ENCODE measurements at places on chromosomes 5 and 9.

DNA sequence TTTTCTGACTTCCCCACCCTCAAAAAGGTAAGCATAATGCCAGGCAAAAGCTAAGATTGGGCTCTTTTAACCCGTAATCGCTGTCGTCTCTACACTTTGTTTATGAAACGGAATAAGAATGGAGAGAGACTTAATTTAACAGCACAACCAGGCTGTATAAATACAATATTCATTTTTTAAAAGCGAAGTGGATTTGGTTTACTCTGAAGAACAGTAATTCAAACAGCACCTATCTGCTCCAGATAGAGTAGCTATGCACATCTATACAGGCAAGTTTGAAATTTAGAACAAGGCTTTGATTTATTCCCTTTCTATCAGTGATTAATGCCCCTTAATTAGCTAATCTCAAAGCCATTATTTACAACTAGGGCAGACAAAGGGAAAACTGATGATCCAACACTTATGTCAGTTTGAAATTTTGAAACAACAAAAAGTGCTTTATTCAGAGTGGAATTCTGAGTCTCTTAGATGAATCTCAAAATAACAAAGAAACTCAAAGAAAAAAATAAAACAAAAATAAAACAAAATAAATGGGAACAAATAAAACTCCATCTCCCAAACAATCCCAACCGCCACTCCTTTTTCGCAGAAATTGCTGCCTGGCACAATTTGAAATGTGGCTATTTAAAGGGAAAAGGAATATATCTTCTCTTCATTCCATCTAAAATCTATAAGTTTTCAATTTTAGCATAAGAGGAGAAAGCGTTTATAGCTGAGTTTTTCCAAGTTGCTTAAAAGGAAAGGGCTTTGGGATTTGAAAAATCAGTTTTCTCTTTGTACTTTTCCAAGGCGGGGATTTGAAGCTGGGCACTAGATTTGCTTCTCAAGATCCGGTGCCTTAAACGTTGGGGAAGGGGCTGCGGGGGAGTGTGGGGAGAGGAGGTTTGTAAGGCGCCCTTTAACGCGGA is 298.6 kb downstream of the PARP8 start:
- DNase-seq = no peak

DNA sequence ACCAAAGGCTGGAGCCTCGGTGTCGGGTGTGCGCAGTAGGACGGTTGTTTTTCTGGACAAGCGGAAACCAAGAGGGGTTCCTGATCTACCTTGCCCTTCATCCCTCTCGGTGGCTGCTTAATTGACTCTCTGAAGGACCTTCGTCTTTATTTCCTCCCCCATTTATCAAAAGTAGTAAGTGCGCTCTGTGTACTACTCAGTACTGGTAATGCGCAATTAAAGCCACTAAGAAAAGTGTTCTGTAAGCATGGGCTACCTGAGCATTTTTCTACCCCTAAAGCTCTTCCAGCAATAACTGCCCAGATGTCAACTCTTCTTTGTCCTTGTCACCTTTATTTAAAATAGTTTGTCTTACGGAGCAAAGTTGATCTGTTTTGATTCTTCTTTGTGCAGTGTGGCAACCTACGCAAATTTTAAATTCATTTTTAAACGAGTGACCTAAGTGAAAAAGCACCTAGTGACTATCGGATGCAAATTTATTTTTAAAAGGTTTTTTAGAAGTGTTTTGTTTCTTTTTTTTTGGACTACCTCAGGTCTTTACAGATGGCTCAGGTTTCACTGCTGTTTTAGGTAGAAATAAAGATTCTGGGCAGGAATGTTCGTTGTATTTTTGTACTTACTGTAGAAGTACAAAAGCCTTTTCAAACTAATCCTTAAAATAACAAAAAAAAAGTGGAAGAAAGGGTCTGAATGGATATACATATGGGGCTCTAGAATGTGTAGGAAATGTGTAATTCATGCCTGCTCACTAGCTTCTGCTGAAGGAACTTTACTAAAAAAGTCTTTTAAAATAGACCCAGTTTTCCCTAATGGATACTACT is 2.0 kb downstream of the JMY start:
- DNase-seq = no peak

GRCh38 chr5:52983731-52984636 is 5.2 kb upstream of the ITGA2 start:
- DNase-seq = no peak

- DNase-seq = peak; percentile 58
Measured at GRCh38 chr5:159106569-159107282, 7.0 kb upstream of the EBF1 start.

DNA sequence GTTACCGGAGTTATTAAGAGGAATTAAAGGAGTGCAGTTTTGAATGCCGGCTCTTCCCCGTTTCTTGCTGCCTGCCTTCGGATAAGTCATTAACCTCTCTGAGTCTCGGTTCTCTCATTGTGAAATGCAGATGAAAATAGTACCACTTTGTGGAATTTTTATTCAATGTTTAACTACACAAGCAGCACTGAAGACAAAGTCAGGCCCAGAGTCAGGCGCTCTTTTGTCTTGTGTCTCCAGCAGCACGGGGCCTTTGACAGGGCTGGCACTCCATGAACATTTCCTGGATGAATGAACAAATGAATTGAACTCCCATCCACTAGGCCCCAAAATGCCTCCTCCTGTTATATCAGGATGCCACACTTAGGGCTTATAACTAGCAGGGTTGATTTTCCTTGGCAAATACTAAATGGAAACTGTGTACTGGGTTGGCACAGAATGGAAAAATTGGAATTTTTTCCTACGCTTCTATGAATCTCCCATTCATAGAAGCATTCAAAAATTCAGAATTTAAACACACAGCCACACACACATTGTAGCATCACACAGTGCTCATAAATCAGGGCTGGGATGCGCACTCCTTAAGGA is 332.8 kb downstream of the MLLT3 start:
- DNase-seq = no peak

DNA sequence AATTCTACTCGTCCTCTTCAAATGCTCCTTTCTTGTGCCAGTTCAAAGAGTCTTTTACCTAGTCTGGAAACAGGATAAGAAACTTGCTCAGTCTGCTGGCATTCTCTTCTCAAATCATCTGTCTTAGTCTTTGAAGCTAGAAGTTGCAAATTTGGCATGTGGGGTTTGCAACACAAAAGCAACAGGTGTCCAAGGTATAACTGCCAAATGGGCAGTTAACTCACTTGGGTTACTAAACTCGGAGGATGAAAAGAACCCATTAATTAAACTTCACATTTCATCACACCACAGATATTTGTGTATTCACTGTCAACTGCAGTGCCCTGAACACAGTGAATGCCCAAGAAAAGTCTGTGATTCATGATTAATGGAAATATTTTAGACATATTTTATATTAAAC is 108.0 kb upstream of the TARS1 start:
- no peak for DNase-seq

DNA sequence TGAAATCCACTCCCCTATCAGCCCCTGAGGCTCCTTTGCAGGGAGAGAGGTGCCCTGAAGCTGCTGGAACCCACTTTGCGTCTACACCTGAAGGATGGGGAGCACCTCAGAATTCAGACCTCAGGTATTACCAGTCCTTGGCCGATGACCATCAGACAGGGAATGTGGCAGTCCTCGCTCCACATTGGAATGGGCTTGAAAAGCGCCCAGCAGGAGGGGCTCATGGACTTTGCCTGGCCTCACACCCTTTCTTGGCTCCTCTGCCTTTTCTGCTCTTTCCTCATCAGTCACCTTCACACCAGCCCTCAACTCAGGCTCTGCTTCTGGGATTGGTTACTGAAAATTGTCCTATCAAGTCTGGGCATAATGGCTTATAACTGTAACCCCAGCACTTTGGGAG is 83.9 kb downstream of the BARX1 start:
- DNase-seq = no peak

- no peak for DNase-seq
Measured at GRCh38 chr9:110143950-110144545, 63.9 kb downstream of the C9orf152 start.

- no peak for DNase-seq
Measured at GRCh38 chr9:110355911-110356310, 18.2 kb upstream of the TXNDC8 start.

- DNase-seq = no peak
Measured at GRCh38 chr5:14268738-14269137, 125.6 kb downstream of the TRIO start.

DNA sequence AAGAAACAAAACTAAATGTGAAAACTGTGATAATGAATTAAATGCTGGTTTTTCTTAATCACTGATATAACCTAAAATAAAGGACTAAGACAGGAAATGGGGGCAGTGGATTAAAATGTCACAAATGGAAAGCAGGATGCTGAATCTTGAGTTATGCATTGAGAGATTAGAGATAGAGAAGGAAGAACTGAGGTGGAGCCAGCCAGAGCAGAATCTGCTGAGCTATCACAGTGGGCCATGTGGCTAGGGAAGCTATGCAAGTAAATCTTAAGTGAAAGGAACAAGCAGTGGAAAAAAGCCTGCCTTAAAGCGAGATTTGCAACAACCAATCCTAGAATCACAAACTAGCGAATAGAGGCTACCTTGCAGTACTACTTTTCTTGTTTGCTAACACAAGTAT is 188.5 kb upstream of the RASA1 start:
- no peak for DNase-seq

DNA sequence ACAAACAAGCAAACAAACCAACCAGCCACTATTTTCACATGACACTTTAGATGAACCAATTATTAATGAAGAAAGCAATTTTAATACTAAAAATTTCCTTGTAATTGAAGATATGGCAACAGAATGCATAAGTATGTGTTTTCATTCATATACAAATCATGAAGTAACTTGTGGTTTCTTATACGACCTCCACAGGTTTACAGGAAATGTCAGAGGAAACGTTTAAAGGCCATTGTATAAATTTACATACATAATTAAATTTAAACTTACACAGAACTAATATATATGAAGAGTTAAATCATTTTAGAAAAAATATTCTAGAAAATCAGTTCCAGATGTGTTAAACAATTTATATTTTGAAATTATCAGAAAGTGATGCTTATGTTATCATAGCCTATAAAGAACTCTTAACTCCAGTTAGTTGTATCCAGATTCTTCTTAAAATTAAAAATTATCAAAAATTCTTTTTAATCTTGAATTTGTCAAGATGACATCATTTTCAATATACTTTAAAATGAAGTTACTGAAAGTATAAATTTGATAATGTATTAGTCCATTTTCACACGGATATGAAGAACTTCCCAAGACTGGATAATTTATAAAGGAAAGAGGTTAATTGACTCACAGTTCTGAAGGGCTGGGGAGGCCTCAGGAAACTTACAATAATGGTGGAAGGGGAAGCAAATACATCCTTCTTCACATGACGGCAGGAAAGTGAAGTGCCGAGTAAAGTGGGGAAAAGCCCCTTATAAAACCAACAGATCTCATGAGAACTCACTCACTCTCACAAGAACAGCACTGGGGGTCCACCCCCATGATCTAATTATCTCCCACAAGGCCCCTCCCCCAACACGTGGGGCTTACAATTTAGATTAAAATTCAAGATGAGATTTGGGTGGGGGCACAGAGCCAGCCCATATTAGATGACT is 192.0 kb downstream of the PIK3R1 start:
- DNase-seq = no peak

GRCh38 chr5:83720836-83721537 is at the start of gene HAPLN1:
HAPLN1 (minus strand) TSS chr5:83720855; CDS start chr5:83673523, 47,332 bp downstream.
- no peak for DNase-seq

- no peak for DNase-seq
Measured at GRCh38 chr9:36976371-36977030, 57.6 kb downstream of the PAX5 start.

- DNase-seq = no peak
Measured at GRCh38 chr5:137122558-137122957, 376.6 kb downstream of the SPOCK1 start.

- no peak for DNase-seq
Measured at GRCh38 chr5:8981016-8981415, 564.9 kb downstream of the SEMA5A start.

GRCh38 chr5:82749461-82749820 is 327.8 kb downstream of the TMEM167A start:
- no peak for DNase-seq

- no peak for DNase-seq
Measured at GRCh38 chr5:40171971-40172370, 507.7 kb upstream of the PTGER4 start.

DNA sequence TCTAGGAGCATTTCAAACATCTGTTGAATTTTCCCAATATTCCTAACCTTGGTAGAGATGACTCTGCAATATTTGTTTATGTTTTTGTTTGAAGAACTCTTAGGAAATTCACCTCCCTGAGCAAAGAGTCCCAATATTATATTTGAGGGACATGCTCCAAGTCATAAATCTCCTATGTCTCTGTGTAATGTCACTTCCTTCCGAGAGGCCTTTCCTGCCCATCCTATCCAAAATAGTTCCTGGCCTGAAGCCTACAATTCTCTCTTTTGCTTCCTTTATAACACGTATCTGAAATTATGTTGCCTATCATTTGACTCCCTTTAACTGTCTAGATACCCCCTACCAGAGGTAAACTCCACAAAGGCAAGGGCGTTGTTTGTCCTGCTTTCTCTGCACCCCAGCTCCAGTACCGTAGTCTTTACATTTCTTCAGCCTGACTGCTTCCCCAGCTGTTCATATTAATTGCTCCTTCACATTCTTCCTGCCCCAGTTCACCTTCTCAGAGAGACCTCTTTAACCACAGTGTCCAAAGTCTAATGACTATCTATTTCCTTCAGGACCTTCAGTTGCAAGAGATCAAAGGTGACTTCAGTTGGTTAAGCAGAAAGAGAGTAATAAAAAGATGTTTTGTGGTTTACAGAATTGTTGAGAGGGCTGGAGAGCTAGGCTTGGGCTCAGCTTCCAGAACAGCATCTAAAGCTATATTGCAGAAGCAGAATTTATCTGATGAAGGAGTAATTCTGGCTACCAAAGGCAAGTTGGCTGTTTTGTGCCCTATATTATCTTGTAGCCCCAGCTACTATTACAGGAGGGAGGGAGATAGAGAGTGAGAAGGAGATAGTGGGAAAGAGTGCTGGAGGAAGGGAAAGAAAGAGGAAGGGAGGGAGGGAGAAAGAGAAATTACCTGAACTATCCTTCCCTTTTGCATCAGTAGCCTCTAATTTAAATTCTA is 109.3 kb upstream of the TMEM161B start:
- DNase-seq = no peak
